ENCODE measurements at places on chromosomes 7 and 10.

- DNase-seq, result no peak
Observed at GRCh38 chr7:90564455-90564854, 31.7 kb upstream of the CDK14 start.

GRCh38 chr10:6701289-6701688 is 121.2 kb upstream of the PRKCQ start:
- no peak for DNase-seq

DNA sequence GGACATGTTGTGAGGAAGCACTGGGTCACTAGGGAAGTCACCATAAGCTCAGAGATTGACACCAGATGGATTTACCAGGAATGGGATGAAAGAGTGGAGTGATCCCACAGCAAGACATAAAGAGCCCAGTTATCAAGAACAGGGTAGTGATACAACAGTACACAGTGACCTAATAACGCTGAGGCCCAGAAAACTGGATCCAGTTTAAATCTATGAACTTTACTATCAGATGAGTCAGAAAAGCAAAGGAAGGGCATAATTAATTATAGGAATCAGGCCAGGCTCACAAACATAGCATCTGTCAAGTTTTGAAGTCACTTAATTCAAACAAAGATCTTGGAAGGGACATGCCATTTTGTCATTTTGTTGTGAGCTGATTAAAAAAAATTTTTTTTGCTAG is 73.5 kb downstream of the LRRN3 start:
- no peak for DNase-seq

- DNase-seq, result no peak
Observed at GRCh38 chr7:94875201-94875600, 32.2 kb upstream of the PPP1R9A start.
